ENCODE measurements at places on chromosomes 12 and 14.

- no peak for DNase-seq
These were observed 58.1 kb upstream of the PCED1B start for GRCh38 chr12:47021298-47021697.

- DNase-seq: no peak
These were observed 1.1 kb downstream of the TEX22 start for GRCh38 chr14:105399466-105399775.

- DNase-seq: no peak
These were observed 177.0 kb downstream of the C12orf75 start for GRCh38 chr12:105507311-105508038.

GRCh38 chr12:28156362-28156761 lies 33.9 kb upstream of the CCDC91 start:
- no peak for DNase-seq

DNA sequence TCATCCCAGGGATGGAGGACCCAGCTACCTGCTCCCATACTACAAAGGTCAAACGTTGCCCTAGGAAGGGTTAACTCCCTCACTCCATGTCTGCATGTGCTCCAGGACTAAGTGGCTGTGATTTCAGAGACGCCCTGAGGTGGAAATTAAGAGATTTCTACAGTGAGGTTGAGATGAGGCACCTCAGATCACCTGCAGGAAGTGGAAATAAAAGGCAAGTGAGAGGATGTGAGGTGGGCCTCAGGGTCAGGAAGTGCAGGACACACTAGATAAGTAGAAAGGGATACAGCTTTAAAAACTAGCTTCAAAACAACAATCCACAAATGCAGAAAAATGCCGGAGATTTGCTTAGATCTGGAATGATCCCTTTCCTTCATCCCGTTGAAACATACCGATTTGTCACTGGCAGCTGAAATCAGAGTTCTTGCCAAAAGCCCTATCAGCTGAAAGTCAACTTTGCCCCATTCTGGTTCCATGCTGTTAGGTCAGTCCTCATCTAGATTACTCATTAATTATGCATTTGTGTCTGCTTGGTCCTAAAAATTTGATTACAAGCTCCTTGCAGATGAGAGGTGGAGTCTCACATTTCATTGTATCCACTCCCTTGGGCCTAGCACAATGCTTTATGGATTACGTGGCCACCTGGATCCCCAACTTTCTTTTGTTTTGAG lies 6.6 kb downstream of the PLBD1 start:
- DNase-seq: no peak

DNA sequence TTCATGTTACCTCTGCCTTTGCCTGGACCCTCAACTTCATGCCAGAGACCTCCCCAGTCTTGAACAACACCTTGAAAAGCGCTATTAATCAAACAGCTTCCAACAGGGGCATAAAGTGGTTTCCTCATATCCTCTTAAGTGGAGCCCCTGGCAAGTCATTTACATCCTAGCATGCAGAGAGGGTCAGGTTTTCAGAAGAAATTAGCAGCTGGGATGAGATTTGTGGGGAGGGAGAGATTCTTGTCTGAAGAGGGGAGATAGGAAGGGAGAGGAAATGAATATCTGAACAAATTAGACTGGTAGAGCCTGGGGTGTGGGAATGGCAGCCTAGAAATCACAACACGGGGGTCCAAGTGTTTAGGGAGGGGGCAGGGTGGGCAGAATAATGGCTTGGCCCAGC lies 45.6 kb downstream of the CALM1 start:
- no peak for DNase-seq

GRCh38 chr12:109928058-109928656 lies 28.1 kb downstream of the TCHP start:
- DNase-seq: no peak

DNA sequence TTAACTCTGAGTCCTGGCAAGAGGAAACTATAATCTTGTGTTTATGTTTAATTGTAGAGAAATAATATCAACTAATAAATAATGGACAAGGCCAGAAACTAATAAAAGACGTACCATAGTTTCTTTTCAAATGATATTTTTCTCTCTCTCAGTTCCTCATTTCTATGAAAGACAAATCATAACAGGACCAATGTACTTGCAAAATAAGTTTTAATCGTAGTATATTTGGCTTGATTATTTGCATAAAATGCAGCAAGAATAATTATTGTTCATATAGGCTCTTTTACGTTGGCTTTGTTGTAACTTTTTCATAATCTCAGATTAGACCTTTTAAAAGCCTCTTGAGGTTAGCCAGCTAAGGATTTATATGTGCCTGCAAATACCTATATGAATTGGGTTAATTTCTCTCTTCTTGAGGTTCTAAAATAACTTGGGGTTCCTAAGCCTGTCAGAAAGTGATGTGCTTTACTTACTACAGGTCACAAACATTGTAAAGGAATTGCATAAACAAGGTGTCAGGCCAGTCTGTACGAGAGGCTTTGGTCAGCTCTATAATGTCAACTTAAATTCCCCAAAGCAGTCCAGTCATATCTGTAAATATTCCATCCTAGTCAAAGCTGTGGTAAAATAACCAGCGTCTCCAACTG lies 152.8 kb upstream of the PTPRQ start:
- no peak for DNase-seq

- DNase-seq: no peak
These were observed 5.1 kb downstream of the PAPLN start for GRCh38 chr14:73242357-73242901.

- DNase-seq: no peak
These were observed 158.4 kb upstream of the RASSF8 start for GRCh38 chr12:25800101-25800500.

- DNase-seq: no peak
These were observed 114.4 kb upstream of the OVCH1 start for GRCh38 chr12:29611906-29612305.

- DNase-seq: peak; percentile 26
These were observed 378.1 kb downstream of the ALG10 start for GRCh38 chr12:34400411-34400881.

DNA sequence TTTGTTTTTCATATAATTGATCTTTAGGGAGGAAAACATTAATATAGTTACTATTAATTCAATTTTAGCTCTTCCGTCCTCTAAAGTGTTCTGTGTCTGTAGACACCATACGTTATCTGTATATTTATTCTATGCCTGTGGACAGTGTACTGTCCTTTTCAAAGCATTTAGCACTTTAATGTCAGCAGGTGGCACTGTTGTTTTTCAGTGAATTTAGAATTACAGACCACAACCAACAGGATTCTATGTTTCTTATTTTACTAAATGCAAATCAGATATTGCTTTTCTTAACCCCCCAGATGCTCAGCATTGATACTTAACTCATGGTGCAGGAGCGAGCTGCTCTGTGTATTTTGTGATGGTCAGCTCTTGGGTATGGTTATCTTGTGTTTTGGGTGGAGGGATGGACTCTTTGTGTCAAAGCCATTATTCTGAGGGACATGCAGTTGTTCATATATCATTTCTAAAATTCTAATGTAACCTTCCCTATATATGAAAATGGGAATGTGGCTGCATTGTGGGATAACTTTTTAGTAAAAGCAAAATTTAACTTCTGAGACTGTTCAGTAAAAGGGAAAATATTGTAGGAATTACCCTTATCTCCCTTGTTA lies 65.2 kb downstream of the PAPOLA start:
- DNase-seq: no peak

DNA sequence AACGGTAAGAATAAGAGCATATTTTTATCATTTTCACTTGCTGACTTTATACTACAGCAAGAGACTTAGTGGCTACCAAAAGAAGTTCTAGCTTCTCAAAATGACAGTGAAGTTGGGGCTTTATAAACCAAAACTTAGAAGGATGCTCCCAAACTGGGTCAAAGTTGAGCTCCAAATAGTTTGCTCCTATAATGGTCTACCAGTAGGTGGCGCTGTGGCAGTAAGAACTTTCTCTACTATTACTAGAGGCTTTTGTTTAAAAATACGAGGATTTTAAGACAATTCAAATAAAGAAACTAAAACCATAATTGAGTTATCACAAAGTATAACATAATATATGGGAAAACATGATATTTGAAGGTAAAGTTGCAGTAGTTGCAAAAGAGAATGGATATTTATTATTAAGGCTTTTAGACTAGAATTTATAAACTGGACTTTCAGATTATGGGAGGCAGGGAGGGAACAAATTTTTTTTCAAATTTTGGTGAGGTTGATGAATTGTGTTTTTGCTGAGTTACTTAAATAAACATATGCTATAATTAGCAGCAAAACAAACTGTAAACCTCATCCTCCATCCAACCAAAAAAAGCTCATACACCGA lies 75.0 kb downstream of the TGFB3 start:
- DNase-seq: no peak

DNA sequence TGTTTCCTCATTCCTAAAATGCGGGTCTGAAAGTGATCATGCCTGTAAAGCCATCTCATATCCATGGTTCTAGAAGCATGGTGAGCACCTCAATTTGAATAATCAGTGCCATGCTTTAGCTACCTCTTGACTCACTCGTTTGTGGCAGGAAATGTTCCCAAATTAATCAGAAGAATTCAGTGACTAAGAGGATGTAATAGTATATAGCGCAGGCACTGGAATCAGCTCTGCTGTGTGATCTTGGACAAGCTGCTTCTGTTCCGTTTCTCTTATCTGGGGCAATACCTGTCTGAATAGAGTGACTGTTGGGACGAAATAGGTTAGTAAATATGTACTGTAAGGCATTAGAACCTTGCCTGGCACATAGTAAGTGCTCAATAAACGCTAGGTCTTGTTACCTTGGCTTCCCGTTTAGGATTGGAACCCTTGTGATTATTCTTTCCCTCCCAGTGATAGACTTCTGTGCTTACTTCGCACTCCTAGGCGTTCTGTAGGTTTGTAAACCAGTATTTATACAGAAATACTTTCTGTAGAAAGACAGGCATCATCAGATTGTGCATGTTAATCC lies 820 bp upstream of the SMAGP start:
- DNase-seq: no peak

DNA sequence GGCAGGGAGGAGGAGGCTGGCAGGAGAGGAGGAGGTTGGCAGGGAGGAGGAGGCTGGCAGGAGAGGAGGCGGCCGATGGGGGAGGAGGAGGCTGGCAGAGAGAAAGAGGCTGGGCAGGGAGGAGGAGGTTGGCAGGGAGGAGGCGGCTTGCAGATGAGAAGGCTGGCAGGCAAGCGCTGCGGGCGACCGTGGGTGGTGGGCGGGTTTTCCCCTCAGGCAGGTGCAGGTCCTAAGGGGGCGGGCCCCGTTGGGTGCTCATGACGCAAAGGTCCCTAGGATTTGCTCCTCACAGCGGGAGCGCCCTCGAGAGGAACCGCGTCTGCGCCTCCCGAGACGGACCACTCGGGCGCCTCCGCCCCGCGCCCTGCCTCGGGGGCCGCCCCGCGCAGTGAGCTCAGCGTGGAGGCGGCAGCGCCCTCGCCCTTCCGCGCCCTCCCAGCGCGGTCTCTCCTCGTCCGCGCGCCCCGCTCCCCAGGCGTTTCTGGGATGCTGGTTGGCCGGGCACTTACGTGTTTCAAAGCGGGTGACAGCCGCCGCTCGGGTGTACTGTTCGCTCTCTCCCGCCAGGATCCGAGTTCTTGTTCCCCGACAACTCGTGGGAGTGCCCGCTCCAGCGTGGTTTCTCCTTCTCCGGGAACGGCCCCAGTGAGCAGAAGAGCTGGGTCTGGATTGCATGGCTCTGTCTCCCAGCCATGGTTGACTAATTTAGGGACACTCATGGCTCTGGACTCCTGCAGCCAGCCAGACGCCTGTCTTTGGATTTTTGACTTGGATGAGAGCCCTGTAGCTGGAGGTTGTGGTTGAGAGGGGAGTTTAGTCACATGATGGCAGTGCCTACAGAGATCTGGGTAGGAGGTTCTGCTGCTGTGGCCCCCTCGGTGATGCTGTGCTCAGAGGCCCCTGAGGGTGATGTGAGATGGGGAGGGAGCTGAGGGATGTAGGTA lies 64.1 kb upstream of the PPP4R3A start:
- DNase-seq: peak; percentile 85

DNA sequence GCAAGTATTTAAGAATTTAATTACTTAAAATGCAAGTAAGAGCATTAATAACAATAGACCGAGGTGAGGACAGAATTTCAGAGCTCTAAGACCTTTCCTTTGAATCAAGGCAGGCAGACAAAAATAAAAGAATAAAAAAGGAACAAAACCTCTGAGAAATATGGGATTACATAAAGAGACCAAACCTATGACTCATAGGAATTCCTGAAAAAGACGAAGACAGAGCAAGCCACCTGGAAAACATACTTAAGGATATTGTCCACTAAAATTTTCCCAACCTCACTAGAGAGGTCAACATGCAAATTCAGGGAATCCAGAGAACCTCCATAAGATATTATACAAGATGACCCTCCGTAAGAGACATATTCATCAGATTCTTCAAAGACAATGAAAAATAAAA lies 325.1 kb downstream of the AEBP2 start:
- no peak for DNase-seq
